ENCODE measurements at places on chromosomes 3 and 15.

- no peak for DNase-seq
Observed at GRCh38 chr15:95559875-95560394, 770.6 kb upstream of the NR2F2 start.

- no peak for DNase-seq
Observed at GRCh38 chr3:171351676-171352075, 108.5 kb downstream of the TNIK start.

DNA sequence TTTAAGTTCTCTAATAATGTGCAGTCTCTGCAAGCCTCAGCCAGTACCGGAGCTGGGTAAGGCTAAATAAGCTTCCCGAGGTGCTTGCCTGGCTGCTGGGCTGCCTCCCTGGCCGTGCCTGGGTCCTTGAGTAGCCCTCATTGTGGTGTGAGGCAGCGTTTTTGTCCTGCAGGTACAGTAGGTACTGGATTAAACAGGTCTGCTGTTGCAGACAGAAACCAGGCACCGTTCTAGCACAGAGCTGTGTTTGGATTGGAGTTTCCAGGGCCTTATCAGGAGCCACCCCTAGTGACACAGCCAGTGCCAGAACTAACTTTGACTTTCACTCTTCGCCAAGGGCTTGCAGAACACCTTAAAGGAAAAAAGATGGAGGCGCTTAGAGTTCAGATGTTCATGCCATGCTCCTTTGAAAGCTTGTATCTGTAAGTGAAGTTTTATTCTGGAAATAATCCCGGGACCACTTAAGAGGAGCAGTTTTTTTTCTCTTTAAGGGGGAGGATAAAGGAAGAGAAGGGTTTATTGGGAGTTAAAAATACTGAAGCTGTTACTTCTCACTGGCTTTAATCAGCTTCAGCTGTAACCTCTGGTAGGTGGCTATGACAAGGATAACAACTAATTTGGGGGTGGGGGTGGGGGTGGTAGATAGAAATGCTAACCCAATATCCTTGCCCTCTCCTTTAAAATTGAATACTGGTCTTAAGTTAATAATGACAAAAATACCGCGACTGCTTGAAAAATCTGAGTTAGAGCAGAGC is 126.8 kb downstream of the MITF start:
- no peak for DNase-seq

DNA sequence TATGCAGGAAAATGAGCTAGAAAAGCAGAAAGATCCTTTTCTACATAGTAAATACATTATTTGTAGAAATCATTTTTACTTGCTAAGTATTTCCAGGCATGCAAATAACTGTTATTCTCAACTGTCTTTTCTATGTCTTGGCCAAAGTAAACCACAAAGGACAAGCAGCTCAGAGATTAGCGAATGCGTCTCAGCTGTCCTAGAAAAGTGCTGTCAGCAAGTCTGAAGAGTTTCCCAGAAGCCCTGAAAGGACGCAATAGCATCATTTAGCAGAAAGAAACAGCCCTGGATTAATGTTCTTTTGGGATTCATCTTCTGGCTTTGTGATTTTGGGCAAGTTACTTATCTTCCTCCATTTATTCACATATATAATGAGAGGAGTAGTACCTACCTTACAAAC is 100.3 kb downstream of the ZIC1 start:
- DNase-seq: no peak

DNA sequence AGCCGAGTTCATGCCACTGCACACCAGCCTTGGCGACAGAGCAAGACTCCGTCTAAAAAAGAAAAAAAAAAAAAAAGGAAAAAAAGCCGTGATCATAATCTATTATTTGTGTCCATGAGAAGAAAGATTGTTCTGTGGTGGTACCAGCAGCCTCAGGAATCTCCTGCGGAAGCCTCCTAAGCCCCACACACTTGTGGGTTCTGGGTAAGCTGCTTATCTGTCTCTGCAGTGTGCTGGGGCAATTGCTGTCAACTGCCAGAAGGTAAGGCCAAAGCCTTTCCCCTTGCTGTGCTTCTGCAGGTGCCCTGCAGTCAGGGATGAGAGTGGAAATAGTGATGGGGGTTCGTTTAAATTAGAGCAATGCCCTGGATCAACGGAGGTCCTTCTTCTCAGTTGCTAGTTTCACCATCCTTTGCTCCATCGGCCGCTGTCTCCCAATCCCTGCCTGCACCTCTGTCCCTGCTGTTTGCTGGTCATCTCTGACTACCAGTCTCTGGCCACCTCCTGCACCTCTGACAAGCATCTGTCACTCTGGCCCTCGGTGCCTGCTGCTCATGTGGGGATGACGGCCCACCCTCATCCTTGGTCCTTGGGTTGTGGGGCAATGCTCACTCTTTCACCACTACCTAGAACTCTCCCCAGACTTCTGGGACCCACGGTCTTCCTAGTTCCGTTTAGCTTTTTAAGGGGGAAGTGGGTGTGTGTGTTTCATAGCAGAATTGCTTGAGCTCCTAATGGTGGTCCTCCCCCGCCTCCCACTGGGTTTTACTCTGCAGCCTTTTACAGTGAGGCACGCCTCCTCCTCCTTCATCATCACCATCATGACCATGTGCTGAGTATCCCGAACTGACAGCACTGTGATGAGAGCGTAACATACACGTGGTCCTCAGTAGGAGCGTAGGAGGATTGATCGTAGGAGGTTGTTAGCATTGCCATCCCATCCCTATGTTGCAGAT is 25.5 kb downstream of the CHRD start:
- DNase-seq: no peak

- DNase-seq: no peak
Observed at GRCh38 chr3:45807133-45807532, 10.8 kb upstream of the SLC6A20 start.

- no peak for DNase-seq
Observed at GRCh38 chr3:136404056-136404455, 153.9 kb downstream of the PCCB start.

DNA sequence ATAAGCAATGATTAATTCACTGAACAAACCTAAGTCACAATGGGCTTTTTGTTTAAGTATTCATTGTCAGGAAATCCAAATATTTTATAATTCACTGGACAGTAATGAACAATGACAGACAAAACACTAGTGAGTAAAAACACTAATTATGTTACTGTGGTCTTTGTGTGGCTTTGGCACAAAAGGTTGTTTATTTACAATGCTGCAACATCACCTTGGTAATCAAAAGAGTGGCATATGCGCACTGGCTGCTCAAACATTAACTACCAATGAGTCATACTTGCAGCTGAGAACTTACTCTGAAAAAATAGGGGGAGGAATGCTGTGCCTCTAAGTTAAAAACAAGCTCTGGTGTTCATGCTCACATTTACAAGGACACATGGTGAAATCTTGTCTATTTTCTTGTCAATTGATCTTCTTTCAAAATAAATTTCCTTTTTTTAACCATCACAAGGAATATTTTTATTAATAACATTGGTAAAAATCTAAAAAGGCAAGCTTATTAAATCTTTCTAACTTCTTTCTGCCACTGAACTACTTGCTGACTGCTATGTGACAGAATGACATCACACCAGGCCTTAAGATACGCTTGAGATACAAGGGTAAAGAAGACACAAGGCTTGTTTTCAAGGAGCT is 85.2 kb upstream of the PPIB start:
- peak; percentile 13 for DNase-seq

- DNase-seq: no peak
Observed at GRCh38 chr3:39404943-39405686, 1.4 kb upstream of the RPSA start.

DNA sequence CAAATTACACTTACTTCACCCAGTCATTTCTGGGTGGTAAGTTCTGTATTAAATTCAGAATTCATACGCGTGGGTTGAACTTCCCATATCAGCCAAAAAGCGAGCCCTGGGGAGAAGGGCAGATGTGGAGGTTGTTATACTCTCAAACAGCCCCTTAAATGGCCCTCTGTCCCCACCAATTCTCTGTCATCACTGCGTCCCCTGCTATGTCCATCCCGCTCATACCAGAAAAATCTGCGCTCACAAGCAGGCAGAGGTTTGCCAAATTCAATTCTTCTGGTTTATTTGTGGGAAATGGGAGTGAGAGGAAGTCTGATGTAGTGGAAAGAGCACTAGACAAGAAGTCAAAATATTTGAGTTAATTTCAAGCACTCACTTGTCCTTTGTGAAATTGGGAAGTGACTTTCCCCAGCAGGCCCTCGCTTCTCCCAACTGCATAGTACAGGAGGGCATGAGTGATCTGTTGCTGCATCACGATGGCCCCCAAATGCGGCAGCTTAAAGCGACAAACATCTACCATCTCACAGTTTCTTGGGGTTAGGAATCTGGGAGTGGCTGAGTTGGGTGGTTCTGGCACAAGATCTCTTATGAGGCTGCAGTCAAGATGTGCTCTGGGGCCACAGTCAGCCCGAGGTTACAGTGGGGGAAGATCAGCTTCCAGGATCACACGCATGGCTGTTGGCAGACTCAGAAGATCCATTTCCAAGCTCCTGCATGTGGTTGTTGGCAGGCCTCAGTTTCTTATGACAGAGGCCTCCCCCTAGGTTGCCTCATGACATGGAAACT is 67.7 kb downstream of the CPN2 start:
- DNase-seq: no peak

GRCh38 chr3:136283627-136284026 is 33.5 kb downstream of the PCCB start:
- DNase-seq: no peak

GRCh38 chr3:129749692-129750091 is 143.2 kb upstream of the PLXND1 start:
- no peak for DNase-seq

DNA sequence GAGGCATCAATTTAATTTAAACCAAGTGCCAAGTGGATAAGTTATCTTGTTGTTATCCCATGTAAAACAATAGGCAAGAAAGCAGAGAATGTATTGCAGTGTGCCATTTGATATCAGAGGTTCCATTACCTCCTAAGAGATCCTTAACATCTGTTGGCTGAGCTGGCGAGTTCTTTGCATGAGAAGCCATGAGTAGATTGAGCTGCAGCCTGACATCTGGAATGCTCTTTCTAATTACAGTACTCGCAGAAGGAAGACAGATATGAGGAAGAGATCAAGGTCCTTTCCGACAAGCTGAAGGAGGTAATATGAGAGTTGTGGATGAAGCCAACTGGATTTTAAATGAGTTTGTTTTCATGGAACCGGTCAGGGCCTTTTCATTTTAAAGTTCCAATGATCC is 19.4 kb downstream of the TPM1 start:
- no peak for DNase-seq

DNA sequence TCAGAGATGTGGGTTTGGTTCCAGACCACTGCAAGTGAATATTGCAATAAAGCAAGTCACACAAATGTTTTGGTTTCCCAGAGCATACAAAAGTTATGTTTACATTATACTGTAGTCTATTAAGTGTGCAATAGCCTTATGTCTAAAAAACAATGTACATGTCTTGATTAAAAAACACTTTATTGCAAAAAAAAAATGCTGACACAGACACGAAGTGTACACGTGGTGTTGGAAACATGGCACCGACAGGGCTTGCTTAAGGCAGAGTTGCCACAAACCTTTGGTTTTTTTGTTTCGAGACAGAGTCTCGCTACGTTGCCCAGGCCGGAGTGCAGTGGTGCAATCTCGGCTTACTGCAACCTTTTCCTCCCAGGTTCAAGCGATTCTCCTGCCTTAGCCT is 50.1 kb downstream of the RAB11A start:
- no peak for DNase-seq

DNA sequence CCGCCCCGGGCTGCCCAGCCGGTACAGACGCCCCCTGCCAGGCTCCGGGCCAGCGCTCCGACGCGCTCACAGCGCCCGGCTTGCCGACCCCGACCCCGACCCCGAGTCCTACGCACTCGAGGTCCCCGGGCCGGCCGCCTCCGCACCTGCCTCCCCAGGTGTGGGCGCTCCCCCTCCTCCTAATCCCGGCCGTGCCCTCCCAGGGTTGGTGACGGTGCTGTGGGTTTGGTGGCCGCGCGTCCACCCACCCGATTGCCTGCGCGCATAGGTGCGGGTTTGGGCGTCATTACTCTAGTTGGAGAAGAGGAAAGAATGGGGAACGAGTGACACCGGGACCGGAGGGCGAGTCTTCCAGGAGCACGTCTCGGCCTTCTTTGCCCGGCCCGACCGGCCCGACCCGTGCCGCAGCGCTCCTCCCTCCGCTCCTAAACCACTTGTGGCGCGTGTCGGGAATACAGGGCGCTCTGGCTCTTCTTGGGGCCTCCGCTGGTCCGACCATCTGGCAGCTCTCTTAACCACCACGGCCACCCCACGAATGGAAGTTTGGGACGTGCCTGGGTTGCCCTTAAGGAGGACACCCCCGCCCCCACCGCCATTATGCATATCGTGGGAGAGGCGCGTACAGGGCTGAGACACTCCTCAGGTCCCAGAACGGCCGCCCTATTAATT is 810 bp upstream of the THRB start:
- DNase-seq: no peak

- no peak for DNase-seq
Observed at GRCh38 chr3:195899701-195900435, 8.5 kb downstream of the TNK2 start.

- no peak for DNase-seq
Observed at GRCh38 chr15:29677871-29678461, 144.3 kb downstream of the TJP1 start.

DNA sequence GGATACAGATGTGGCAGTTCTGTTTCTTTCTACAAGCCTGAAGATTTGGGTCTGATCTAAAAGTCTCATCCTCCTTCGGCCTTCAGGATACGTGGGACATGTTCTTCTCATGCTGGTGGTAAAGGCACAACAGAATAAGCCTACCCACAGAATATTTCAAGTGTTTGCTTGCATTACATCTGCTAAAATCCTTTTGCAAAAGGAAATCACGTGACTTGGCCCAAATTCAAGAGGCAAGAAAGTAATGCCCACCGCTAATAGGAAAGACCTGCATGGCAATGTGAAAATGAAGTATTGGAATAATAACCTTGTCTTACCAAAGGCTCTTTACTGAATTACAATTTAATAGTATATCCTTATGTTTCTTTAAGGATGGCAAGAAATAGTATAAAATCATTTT is 439.9 kb upstream of the TGFBR2 start:
- peak; percentile 1 for DNase-seq

DNA sequence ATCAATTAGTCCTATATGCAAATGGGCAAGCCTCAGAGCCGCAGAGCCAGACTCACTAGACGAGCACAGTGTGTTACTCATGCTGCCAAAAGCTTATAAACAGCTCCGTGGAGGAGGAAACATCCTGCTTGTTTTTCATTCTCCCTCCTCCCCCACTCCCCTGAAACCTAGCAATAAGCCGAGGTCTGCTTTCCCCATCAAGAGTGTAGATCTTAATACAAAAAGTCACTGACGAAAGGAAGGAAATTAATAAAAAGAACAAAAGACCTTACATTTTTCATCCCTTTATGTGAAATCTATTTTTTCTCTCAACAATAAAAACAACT is 88.5 kb downstream of the XXYLT1 start:
- DNase-seq: no peak

GRCh38 chr15:92719021-92719420 is 63.4 kb upstream of the FAM174B start:
- no peak for DNase-seq

DNA sequence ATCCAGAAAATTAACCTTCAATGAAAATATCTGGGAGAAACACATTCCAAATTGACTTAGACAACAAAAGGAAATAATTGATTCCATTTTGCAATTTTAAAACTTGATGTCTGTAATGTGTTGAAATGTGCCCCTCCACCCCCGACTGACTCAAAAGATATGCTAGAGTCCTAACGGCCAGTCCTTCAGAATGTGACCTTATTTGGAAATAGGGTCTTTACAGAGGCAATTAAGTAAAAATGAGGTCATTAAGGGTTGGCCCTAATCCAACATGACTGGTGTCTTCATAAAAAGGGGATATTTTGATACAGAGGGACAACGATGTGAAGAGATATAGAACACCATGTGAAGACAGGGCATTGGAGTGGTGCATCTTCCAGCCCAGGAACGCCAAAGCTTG is 153.9 kb downstream of the PDZRN3 start:
- no peak for DNase-seq

GRCh38 chr15:92801774-92802464 is 98.2 kb upstream of the CHD2 start:
- no peak for DNase-seq

Measured in NAMALWA (cell line).